ENCODE measurements at places on chromosomes 6 and 20.

- no peak for DNase-seq
Measured at GRCh38 chr20:44738813-44739477, 6.7 kb upstream of the KCNK15 start.

GRCh38 chr6:57261926-57262325, 39.8 kb upstream of the RAB23 start:
- no peak for DNase-seq

GRCh38 chr6:145749632-145750031, 14.3 kb upstream of the EPM2A start:
- DNase-seq, result peak; percentile 55

GRCh38 chr20:58649288-58650180, 1.5 kb upstream of the STX16 start:
- DNase-seq, result no peak

DNA sequence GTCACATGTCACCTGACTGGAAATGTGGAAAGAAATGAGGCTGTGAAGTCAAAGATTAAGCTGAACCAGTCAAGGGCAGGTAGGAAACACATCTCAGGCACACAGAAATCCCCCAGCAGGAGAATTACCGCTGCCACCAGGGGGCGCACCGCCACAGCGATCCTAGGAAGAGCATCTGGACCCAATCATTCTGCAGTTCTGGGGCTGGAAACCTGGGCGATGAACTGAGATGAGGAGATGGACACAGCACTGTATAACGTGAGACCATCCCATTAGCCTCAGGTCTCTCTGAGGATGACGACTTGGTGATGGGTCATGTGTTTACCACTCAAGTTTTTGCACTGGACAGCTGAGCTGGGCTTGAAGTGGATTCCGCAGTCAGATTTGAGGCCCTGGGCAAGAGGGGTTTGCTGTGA, 6.5 kb upstream of the SLC24A3 start:
- DNase-seq, result peak; percentile 28

- no peak for DNase-seq
Measured at GRCh38 chr6:650098-650497, 6.8 kb downstream of the HUS1B start.

GRCh38 chr6:105484238-105485161, 81.6 kb upstream of the PREP start:
- DNase-seq, result no peak

DNA sequence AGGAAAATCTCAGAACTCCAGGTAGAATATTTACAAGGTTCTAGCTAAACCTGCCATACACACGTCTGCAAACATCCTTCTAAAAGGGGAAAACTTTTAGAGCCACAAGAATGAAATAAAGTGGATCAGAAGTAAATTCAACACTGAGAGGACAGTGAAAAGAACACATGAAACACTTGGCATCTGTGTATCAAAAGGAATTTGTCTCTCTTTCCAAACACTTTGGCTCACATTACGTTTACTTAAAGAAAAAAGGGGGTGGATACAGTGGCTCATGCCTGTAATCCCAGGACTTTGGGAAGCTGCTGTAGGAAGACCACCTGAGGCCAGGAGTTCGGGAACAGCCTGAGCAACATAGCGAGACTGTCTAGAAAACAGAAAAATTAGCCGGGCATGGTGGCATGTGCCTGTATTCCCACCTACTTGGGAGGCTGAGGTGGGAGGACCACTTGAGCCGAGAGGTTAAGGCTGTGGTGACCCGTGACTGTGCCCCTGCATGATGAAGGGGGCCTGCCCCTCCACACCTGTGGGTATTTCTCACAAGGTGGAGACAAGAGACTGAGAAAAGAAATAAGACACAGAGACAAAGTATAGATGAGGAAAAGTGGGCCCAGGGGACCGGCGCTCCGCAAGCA, 35.4 kb downstream of the NINL start:
- DNase-seq, result no peak

GRCh38 chr6:72272958-72273357, 348.9 kb upstream of the KCNQ5 start:
- DNase-seq, result peak; percentile 52

DNA sequence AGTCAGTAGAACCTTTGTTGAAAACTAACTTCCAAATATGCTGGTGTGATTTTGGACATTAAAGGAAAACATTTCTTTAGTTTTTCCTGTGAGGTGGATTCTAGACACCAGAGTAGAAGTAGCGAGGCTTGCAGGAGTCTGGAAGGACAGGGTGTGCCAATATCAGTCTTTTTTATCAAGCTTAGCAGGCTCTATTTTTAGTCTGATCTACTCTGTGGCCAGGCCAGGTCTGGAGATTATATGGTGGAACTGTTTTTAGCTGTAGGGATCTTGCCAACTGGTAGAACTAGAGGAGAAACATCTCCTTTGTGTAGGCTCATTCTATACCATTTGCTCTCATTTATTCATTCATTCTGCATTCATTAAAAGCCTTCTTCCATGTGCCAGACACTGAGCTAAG, 42.7 kb downstream of the LRP11 start:
- DNase-seq, result no peak

GRCh38 chr6:124536842-124537191, 425.4 kb upstream of the RNF217 start:
- no peak for DNase-seq

DNA sequence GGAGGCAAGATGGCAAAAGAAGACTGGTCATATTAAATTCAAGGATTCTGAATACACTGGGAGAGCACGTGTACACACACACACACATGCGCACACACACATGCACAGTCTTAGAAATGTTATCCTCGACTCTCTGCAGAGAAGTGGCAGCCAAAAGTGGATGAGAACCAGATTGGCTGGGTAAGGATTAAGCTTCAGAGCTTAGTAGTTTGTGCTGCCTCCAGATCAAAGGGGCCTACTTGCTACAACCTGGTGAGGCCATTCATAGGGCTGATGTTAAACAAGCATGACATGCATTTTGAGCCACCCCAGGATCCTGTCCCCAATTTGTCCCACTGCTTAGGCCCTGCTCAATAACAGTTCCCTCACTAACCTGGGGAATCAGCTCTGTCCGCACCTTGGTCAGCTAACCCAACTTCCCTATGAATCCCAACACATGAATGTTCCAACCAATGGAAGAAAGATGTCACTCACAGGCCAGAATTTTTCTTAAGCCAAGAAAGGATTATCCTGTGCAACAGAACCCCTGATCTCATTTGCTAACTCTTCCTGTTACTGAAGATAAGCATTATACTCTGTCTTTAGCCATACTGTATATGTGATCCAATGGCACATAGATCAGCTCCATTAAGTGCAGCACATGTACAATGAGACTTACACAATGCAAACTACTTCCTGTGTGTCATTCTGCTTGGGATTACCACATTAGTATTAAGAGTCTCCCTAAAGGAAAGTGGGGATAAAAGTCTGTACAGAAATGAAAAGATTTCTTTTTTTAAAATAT, 31.0 kb downstream of the TOMM6 start:
- DNase-seq, result no peak

- DNase-seq, result no peak
Measured at GRCh38 chr6:156150391-156150790, 626.8 kb upstream of the ARID1B start.

DNA sequence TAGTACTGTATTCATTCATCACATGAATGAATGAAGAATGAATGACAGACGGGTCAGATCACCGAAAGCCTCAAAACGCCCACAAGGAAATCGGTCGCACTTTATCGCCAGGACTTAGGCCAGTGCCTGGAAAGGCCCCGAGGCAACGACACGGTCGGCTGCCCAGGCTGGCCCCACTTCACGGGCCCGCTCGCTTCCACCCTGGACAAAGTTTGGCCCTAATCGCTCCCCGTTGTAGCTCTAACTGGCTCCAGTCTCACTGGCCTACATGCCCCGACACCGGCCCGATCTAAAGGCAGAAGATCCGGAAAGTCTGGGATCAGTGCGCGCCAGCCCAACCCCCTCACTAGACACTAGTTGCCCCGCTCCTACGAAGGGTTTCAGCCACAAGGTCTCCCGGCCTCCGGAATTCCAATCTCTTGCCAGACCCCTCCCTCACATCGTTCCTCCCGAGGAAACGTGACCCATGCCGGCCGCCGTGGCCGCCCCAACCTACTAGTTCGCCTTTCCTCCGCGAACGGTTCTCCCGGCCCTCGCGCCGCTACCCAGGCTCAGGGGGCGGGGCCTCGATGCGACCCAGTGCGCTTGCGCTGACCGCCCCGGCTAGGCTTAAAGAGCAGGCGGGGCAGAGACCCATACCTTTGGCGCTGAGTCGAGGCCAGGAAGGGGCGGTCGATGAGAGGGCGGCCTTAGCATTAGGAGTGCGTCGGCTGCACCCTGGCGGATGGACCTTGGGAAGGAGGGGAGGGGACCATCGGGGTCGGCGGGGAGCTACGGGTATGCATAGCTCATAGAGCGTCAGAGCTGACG, at the start of the genes GSS and MYH7B:
GSS (minus strand) TSS at position 576 of the 810 bp plus-strand sequence. CDS start 3,954 bp downstream, outside the sequence.
MYH7B (plus strand) TSS at position 638 of the 810 bp plus-strand sequence. CDS start 22,138 bp downstream, outside the sequence.
- DNase-seq, result peak; percentile 92

- DNase-seq, result no peak
Measured at GRCh38 chr6:109323241-109323640, 59.0 kb downstream of the CD164 start.

- DNase-seq, result no peak
Measured at GRCh38 chr20:30484749-30485070, 772.8 kb upstream of the DEFB115 start.

- no peak for DNase-seq
Measured at GRCh38 chr6:133887156-133887879, 1.6 kb upstream of the TCF21 start.

- DNase-seq, result no peak
Measured at GRCh38 chr6:44219053-44219814, 2.5 kb downstream of the MYMX start.

DNA sequence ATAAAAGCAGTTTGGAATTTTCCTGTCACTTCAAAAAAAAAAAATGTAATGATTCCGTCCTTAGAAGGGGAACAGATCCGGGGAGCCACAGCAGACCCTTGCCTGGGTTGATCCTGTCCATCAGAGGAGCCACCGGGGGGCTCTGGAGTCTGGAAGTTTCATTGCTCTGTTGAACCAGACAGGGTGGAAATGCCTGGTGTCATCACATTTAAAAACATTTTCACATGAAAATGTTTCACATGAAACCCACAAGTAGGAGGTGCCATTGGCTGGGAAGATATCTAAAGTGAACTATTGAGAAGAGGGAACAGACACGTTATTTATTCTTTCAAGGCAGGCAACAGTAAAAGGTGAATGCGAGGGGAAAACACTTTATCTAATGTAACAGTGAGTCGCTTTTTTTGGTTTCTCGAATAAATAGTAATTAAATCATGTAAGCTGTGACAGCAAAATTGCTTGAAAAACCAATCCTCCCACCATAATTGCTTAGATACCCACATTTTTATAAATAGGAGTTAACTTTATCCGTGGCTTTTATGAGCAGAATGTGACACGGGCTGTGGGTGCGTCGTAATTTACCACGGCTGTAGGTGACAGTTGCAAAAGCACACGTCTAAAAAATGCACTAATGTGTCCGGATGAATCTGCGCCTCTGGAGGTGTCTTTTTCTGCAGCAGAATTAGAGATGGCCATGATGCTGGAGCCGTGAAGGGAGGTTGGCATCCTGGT, 323.4 kb downstream of the TAF4 start:
- no peak for DNase-seq

DNA sequence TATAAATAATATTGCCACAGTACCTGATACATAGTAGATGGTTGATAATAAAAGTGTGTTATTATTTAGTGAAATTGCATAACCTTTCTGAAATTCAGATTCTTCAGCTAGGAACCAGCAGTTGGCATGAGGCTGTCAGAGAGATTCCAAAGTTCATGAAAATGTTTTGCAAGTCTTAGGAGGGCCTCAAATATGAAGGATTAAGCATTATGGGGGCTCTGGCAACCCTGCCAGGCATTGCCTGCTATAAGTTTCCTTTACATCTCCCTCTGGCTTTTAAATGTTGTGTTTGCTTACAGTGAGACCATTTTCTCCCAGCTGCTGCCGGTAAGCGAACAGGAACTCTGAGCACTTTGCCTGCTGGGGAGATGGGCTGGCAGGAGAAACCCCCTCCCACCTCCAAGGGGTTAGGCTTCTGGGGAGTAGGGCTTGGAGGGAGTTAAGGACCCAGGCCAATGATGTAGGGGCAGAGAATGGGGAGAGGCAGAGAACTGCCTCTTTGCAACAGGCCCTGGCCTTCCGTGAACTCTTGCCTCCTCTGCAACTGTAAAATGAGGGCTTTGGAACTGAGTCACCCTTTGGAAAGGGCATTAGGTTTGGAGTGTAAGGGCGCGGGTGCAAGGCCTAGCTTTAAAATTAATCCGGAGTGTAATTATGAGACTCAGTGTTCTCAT, 33.2 kb upstream of the KIF3B start:
- no peak for DNase-seq

GRCh38 chr6:38501931-38502330, 137.8 kb downstream of the BTBD9 start:
- no peak for DNase-seq

GRCh38 chr6:41683523-41684310, 45.4 kb downstream of the MDFI start:
- DNase-seq, result peak; percentile 42

DNA sequence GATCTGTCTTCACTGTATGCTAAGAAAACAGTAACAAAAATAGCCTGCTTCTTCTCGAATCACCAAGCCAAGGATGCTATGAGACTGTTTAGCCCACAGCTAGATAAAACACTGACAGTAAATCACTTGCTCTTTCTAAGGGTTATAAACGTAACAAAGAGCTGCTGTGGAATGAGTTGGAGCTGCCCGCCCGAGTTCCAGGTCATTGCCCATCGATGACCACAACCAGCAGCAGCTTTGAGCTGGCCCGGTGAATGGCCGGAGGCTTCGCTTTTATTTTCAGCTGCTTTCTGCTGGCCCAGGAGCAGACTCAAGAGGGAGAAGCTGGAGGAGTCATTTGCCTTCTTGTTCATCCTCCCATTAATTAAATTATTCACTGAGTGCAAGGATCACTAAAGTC, 82.2 kb upstream of the CDH4 start:
- DNase-seq, result no peak

- DNase-seq, result no peak
Measured at GRCh38 chr6:108777536-108777935, 70.7 kb upstream of the ARMC2 start.

- no peak for DNase-seq
Measured at GRCh38 chr6:43833223-43833995, 63.4 kb downstream of the VEGFA start.

- DNase-seq, result peak; percentile 54
Measured at GRCh38 chr6:163327921-163328320, 86.6 kb upstream of the QKI start.

GRCh38 chr6:97438011-97438671, 155.1 kb upstream of the MMS22L start:
- no peak for DNase-seq

DNA sequence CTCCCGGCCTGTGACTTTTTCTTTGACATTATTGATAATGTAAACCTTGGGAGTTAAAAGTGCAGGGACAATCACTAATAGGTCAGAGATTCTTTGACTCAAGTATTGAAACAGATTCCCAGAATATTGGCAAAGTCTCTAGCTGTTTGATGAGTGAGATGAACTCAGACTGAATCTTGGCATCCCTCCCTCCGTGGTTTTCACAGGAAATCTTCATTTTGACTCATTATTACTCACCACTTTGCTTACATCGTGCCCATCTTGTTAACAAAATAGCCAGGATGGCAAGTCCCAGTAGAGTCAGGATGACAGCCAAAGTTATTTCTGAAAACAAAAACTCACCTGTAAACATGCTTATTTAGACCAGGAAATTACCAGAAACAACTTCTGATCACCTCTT, 2.0 kb downstream of the TSBP1 start:
- DNase-seq, result peak; percentile 78

GRCh38 chr20:11305406-11305805, 612.3 kb upstream of the BTBD3 start:
- DNase-seq, result no peak
